ENCODE measurements at places on chromosomes 13 and 19.
A peak's percentile ranks its signal among the peaks of the same experiment; 100 is the strongest.

DNA sequence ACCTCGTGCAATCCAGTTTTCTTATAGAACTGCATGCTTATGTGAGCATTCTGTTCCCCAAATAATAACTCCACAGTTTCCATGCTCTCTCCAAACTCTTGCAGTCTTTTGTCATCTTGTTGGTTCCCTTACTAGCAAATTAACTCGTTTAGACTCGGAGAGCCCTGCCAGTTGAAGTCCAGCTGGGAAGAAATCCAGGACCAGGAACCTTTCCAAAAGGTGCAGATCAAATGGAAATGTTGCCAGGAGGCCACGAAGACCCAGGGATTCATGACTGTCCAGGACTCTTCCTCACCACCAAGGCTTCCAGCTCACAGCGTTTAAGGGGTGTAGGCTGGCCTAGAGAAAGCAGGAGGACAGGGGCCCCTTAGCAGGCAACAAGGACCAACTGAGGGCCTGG lies 2.1 kb upstream of the TDRD12 start:
- DNase-seq: peak; percentile 66

- peak; percentile 60 for DNase-seq
Observed at GRCh38 chr13:33228648-33229445, 56.7 kb downstream of the STARD13 start.

DNA sequence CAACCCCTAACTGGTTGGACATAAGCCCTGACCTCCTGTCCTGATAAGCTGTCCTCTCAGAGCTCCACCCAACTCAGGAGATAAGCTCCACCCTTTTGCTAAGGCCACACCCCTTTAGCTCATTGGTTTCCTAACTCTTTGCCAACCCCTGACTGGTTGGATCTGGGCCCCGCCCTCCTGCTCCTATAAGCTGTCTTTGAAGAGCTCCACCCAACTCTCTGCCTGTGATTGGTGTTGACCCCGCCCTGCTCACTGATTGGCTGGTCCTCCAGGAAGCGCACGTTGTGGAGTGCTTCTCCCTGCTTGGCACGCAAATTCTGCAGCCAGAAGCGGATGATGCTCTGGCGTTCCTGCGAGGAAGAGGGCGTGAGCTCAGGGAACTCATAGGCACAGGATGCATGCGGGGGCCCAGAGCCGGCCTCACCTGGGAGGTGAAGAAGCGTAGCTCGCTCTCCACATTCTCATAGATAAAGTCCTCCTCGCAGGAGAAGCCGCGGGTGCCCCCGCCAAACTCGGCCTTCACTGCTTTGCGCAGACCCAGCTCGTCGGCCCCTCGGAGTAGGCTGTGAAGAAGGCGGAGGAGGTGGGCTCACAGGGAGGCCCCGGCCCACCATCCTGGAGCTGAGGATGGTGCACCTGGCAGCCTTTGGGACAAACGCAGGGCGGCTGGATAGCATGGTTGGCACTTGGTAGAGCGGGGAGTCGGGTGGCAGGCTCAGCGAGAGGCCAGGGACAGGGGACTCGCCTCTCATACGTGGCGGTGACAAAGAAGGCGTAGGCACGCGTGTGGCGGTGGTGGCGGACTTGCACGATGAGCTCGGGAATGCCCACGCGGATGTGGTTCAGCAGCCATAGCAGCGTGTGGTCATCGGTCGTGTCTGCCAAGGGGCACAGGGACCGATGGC lies 1.7 kb downstream of the ANO8 start:
- DNase-seq: peak; percentile 79

- DNase-seq: no peak
Observed at GRCh38 chr19:1156305-1156801, 17.7 kb downstream of the SBNO2 start.

DNA sequence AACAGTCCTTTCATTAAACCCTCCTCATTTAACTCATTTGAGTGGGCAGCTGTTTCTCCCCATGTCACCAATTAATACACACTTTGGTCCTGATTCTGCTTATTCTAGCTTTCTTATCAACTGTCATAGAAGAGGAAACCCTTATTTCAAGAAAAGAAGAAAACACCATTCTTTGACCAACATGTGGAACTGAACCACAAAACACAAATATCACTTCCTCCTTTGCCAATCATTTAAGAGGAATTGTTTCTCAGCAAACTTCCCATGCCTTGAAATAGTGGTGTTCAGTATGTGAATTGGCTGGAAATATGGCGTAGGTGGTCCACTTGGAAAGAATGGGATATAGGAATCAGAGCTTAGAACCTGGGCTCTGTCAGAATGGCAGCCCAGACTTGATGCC lies 20.4 kb downstream of the MBD3L2B start:
- no peak for DNase-seq

DNA sequence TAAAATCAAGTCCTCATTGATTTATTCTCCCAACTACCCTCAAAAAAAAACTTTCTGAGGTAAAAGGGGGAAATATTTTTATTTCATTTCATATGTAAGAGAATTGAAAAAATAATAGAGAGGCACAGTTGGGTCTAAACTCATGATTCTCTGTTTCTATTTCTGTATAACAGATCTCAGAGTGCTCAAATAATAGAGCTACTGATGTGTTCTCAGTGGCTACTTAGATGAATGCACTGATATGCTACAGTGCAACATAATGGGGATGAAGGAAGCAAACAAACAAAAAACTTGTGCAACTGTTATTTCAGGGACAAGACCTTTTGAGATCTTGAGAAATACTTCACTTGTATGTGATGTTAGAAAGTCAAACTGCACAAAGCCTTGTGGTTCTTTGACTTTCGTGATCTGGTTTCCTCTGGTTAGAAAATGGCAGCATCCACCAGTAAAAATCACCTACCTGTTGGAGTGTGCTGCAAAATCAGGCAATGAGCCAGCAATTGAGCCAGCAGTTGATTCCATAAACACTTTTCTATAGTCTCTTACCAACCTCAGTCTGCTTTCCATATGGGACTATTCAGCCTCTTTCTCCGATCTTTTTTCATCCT lies 9.7 kb upstream of the DACH1 start:
- no peak for DNase-seq

DNA sequence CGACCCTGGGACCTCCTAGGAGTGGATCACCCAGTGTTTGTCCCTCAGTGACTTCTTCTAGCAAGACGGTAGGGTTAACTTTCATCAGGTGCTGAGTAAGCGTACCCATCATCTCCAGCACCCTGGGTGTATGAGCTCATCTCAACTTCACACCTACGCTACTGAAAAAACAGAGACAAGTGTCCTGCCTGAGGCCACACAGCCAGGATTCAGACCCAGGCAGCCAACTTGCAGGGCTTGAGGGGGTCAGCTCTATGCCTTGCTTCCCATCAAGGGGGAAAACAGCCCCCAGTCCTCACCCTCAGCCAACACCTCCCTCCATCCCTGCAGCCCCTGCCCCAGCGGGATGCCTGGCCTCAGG lies 4.6 kb downstream of the TLE2 start:
- no peak for DNase-seq

DNA sequence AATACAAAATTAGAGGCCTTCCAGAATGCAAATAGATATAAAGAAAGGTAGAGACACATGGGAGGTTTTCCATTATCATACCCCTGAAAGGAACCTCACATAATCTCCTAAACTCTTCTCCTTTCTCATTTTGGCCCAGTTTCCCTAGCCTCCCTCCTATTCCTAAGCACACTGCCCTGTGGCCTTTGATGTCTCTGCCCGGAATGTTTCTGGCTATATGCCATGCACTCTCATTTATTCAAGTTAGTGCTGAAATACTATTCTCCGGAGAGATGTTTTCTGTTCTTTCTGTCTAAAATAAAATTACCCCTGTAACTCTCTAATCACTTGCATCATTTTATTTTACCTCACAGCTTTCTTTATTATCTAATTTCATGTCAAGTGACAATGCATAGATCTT lies 1287.7 kb downstream of the SLITRK5 start:
- DNase-seq: no peak

- DNase-seq: no peak
Observed at GRCh38 chr13:46341112-46341711, 45.8 kb downstream of the RUBCNL start.

DNA sequence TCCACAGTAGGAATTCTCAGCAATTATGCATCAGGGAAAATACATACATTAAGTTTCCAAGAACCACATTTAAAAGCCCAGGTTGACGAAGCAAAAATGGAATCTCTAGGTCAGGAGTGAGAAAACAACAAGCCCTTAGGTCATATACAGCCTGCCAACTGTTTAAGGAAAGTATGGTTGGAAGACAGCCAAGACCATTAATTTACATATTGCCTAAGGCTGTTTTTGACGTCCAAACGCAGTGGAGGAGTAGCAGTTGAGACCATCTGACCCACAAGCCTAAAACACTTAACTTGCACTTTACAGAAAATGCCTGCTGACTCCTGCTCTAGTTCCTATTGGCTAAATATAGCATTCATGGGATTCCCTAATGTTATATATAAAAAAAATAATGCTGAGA lies 299.0 kb downstream of the ITGBL1 start:
- DNase-seq: no peak

DNA sequence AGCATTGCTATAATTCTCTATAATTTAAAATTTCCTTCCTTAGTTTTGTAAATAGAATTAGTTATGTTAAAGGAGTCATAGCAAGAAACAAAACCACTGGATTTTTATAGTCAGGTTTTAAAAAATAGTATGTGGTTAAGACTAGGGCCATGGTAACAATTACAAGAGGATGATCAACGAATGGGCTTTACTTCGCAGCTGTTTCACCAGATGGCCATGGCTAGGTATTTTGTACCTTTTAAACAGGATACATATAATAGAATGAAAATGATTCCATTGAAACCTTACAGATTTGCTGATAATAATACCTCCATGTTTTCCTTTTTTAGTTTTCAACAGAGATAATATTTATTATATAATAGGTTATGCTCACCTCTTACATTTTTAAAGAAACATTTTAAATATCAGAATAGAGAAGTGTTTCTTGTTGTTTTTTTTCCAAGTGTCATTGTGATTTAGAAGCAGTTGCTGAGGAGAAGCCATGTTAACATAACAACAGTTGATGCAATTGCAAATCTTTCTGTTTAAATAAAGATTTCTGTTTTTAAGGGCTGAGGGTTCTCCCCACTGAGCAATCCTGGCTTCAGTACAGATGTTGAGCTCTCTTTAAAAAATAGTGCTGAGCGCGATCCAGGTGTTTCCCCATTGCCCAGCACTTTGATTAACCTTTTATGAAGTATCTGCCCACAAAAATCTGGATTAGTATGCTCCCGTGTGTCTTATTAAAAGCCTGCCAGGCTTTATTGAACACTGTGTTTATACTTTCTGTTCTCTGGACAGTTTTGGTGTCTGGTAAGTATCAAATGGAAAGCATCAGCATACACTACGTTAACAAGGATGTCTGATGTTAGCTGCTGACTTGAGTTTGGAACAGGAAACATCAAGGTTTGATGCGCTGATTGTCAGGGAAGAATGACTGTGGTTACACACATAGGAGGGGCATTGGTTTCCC lies 205.3 kb downstream of the HS6ST3 start:
- DNase-seq: no peak

DNA sequence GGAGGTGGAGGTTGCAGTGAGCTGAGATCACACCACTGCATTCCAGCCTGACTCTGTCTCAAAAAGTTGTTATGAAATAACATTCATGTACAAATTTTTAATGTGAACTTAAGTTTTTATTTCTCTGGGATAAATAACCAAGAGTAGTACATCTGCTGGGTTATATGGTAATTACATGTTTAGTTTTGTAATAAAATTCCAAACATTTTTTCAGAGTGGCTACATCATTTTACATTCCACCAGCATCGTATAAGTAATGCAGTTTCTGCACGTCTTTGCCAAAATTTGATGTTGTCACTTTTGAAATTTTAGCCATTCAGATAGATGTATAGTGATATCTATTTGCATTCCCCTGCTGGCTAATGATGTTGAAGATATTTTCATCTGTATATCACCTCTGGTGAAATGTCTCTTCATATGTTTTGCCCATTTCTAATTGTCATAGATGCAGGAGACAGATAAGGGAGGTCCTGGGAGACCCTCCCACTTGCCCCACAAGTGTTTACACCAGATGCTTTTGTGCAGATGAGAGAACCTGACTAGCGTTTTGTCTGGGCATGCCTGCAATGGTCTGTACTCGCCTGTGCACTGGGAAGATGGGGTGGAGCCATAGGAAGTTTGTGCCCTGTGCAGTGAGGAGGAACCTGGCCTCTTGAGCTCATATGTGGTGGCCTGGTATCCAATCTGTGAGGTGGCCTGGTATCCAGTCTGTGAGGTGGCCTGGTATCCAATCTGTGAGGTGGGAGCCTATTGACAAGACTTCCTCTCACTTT lies 12.7 kb upstream of the KBTBD6 start:
- DNase-seq: no peak

DNA sequence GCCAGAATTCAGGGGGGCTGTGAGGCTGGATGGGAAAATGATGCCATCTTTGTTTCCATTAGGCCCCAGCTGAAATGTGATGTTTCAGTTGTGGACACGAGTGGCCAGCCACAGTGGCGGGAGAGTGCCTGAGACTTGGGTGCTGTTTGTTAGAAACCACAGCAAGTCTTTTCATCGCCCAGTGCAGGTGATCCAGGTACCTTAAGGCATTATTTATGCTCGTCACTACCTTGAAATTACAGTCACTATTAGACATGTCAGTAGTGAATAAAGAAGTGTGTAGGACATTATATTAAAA lies 82.5 kb upstream of the TM9SF2 start:
- DNase-seq: no peak

DNA sequence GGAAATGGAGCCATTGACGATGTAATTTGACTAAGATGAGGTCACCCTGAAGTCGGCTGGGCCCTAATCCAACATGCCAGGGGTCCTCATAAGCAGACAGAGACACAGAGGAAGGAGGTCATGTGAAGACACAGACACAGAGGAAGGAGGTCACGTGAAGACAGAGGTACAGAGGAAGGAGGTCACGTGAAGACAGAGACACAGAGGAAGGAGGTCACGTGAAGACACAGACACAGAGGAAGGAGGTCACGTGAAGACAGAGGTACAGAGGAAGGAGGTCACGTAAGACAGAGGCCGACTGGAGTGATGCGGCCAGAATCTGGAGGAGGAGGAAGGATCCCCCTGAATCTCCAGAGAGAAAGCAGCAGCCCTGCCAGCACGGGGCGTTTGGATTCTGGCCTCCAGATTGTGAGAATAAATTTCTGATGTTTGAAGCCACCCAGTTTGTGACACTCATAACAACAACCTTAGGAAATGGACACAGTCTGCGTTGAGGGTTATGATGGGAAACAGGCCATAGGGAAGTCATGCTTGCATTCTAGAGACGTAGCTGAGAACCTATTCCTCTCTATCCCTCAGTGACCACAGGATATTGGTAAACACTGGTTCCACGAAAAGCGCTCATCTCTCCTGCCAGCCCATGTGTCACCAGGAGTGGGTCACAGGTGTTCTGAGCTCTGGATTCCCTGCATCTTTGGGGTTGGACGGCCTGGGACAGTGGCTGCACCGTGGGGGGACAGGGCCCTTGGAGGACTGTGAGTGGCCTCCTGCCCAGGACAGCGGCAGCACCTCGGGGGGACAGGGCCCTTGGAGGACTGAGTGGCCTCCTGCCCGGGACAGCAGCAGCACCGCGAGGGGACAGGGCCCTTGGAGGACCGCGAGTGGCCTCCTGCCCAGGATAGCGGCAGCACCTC lies 108.5 kb downstream of the SOX1 start:
- DNase-seq: no peak

DNA sequence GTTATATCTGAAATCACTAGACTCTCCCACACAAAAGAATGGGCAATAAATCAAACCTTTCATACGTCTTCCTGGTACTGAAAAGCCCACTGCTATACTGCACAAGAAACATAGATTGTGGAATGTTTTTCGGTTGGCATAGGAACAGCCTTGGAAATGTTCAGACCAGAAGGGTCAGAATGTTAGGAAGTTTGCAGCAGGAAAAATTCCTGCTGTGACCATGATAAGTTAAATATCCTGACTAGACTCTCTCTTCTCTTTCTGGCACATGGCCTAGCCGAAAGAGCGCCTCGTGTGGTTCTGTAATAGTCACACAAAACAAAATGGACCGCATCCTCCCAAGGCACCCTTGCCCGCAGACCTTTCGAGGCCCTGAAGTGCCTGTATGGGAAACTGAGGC lies 427.2 kb downstream of the COG6 start:
- no peak for DNase-seq

Data from cerebellar cortex (tissue), 1 donor.